NCI-H1048 (cell line): ENCODE measurements at places on chromosomes 5 and 9.

GRCh38 chr5:35356725-35357124 lies 126.4 kb upstream of the PRLR start:
- no peak for DNase-seq

DNA sequence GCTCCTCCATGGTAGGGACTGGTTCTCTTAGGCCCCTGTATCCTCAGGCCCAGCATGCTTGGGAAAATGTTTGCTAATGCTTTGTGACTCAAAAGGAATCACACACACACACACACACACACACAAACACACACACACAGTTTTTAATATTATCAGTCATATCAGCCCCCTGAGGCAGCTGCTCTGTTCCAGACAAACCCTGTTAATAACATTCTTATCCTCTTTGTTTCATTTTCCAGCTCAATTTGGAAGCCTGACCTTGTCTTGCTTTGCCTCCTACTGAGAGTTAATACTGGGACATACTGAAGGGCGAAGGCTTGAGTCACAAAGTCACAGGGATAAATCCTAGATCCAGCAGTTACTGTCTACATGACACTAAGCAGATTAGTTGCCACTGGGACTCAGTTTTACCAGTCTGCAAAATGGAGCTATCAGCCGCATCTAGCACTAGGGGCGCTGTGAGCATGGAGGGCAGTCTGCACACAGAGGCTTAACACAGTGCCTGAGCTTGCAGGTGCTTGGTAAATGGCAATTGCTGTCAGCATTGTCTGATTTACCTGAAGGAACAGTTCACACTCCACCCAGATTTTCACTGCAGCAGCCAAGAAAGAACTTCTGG lies 37.1 kb upstream of the KCNMB1 start:
- no peak for DNase-seq

GRCh38 chr5:151670953-151671636 lies 15.6 kb downstream of the SPARC start:
- no peak for DNase-seq

DNA sequence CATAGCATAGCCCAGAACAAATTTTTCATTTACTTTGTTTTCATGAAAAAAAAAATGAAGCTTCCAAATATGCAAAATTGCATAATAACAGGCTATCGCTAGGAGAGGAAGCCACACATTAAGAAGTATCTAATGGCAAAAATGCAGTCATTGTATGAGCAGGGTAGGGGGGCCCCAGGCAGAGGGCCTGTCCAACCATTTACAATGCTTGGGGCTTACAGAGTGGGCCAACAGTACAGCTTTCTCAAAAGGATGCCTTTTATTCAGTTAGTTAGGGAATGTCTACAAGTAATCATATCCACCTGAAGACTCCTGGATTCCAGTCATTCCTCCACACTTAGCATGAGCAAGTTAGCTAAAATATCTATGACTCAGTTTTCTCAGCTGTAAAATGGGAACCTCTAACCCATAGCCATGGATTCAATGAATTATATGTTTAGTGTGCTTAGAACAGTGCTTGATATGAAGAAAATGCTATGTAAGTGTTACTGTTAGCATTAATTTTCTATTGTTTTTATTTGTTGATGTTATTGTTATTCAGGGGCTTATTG lies 117.7 kb downstream of the GAS1 start:
- no peak for DNase-seq

GRCh38 chr9:71816916-71817451 lies 48.7 kb upstream of the CEMIP2 start:
- DNase-seq: no peak

DNA sequence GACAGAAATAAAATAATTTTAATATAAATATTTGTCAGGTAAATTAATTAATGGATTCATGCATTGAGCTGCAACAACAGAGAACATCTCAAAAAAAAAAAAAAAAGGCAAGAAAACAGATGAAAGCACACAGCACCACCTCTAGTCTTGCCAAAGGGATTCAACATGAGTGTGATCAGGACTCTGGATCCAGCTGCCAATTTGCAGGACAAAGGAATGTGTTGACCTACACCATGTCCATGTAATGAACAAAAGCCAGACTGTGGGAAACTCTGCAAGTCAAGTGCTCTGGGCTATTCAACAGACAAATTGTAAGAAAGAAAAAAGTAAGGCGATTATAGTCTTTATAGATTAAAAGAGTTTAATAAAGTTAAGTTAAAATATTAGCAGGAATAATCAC lies 769.3 kb downstream of the TLR4 start:
- no peak for DNase-seq

DNA sequence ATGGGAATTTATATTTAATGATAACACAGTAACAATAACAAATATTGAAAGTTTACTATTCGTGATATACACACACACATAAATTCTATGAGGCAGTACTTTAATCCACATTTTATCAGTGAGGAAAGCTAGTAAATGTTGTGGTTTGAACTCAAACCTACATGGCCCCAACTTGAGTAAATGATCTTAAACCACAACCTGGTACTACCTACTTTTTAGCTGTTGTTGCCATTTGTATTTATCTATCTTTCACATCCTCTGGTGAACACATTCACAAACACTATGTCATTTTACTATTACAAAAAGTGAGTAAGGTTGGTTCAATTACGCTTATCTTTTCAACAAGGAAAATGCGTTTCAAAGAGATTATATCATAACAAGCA lies 186.1 kb downstream of the SMC2 start:
- no peak for DNase-seq
